ENCODE measurements at places on chromosomes 2 and 18. TPM values are rescaled to one million over a fixed set of nuclear protein-coding genes. Genes with fewer than 3 reads are reported as not detected.

DNA sequence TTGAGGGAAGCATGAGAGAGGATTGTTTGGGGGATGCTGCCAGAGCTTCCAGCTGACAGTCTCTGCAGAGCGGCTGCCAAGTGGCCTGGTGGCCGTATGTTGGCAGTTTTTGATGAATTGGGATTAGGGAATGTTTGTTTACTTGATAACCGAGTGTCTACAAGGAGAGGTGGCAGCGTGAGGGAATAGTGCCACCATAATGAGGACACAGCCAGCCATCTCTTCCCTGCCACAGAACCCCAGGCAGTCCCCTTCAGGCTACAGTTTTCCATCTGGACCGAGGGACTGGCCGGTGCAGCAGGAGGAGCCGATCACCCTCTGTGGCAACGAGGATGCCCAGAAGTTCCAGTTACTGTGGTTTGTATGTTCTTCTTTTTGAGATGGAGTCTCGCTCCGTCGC, 55.2 kb downstream of the TRAPPC12 start:
- no peak for DNase-seq

- DNase-seq, result no peak
Measured at GRCh38 chr2:70261501-70261900, 3.6 kb downstream of the PCYOX1 start.

GRCh38 chr2:158786897-158787296, 8.2 kb upstream of the DAPL1 start:
- no peak for DNase-seq

DNA sequence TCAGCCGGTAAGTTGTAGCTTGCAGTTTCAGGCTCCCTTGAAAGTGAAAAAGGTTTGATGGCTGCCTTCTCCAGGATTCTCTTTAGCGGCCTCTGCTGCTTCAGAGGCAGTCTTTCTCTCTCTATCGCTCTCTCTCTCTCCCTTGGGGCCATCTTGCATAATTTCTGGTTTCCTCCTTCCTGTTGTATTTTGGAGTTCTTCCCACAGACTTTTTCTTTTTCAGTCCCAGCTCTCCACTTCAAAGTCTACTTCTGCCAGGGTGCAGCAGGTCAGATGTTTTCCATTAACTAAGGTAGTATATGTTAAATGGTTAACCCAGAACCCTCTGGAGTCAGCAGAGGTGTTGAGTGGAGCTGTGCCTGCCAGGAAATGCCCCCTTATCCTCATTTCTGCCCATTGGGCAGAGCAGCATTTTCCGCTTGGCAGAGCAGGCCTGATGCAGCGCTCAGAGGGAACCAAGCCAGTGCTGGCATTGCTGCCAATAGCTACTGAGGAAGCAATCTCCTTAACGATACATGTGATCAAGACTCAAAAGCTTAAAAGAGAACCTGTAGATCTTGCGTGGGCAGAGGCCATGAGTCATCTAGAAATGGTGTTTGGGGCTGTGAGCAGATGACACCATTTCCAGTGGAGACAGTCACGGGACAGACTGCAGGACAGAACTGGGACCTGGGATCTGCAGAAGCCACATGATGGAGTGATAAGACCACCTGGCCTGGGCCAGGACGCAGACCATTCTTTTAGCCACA, 20.8 kb downstream of the DBI start:
- no peak for DNase-seq

The CPLX4 gene
- not detected for total RNA-seq

DNA sequence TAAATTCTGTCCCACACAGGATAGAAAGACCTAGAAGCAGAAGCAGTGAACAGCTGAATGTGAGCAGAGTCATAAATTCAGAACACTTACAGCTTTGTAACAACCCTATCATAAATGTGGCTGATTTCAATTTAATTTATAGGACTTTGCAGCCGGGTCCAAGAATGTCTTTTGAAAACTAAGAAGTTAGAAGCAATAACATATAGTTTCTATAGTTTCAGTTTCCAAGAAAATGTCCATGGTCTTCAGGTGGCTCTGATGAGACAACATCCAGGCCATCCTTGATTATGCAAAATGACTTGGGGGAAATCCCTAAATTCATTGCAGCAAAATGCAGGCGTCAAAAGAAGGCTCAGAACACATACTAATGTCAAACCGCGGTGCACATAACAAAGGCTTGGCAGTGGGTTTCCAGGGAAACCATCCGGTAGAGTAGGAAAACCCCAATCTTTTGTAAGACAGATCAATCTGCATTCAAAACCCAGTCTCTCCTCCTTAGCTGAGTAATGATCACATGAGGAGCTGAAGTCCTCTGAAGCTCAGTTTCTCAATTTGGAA, 442.2 kb upstream of the ID2 start:
- no peak for DNase-seq

DNA sequence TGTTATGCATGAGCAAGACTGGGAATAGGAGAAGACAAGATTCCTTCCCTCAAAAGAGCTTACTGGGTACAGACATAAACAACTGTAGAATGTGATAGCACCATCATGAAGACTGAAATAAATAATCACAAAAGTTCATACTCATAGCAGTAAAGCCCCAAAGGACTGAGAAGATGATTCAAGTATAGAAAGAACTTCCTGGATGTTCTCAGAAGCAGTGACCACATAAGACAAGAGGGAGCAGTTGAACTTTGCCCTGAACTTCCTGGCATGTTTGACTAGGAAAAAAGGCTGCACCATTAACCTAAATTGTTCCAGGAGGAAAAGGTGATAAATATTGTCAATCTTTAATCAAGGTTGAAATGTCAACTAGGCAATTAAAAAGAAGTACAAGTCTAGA, 57.8 kb upstream of the CCDC141 start:
- DNase-seq, result no peak

GRCh38 chr2:230077851-230078547, 9.3 kb upstream of the SLC16A14 start:
- no peak for DNase-seq

- DNase-seq, result no peak
Measured at GRCh38 chr18:22185273-22185672, 15.9 kb downstream of the GATA6 start.

The SLC9A2 gene
- total RNA-seq, result 0.26 TPM

GRCh38 chr18:28412521-28412920, 235.6 kb upstream of the CDH2 start:
- no peak for DNase-seq

DNA sequence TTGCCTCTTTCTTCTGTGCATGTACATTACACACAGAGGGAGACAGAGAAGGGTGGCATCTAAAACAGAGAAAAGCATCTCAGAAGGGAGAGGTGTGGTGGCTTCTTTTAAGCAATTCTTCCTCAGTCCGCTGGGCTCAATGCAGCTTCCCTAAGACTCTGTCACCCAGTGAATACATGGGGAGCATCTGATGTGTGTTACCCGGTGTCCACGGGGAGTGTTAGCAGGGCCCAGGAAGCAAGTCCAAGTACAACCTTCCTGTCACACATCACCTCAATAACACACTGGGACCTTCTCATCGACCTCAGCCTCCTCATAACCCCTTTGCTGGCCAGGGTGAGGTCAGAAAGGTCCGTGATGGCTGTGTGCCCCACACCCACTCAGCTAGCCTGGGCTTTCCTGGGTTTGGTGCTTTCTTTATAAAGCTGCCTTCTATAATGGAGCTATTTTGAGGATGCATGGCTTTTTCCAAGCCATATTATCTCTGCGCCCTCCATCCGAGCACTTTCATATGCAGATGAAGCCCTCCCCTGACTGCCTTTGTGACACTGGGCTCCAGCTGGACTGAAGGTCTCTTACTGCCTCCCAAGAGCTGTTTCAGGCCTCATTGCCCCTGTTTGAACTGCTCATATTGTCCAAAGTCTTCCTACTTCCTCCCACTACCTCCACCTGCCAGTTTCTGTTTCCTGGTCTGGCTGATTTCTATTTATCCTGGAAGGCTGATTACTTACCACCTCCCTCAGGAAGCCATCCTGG, 21.4 kb downstream of the TNFRSF11A start:
- DNase-seq, result no peak

The STPG4 gene
- not detected for total RNA-seq

Measured in adrenal gland (tissue), 19 donors.